Activated CD8-positive, alpha-beta memory T cell treated with anti-CD3 and anti-CD28 coated beads, Interleukin-2, amount 50 U/mL, for 4 hours (primary cell): ENCODE measurements at places on chromosomes 3 and 15.

GRCh38 chr3:18135060-18135814 is 289.9 kb downstream of the SATB1 start:
- no peak for DNase-seq

DNA sequence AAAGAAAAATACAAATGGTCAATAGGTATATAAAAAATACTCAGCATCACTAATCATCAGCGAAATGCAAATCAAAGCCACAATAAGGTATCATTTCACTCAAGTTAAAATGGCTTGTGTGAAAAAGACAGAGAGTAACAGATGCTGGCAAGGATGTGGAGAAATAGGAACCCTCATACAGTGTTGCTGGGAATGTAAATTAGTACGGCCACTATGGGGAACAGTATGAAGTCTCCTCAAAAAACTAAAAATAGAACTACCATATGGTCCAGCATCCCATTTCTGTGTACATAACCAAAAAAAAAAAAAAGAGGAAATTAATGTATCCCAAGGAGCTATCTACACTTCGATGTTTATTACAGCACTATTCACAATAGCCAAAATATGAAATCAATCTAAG is 98.1 kb upstream of the TGFBR2 start:
- DNase-seq, result no peak

DNA sequence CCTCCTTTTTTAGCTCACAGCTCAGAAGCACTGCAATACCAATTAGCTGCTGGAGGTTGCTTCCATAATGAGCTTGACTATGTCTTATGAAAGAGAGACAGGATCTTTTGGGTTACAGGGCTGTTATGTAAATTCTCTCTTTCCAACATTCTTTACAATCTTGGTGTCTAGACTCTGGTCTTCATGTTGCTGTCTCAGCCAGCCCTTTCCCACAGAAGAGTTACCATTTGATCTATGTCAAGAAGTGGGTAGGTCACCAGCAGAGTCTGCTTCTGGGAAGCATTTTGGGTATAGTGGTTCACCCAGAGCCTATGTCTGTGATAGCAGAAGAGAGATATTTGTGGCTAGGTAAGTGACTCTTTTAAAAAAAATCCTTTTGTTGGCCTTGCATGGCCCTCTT is 234.5 kb downstream of the SATB1 start:
- DNase-seq, result no peak

GRCh38 chr3:14363991-14364390 is 38.4 kb upstream of the SLC6A6 start:
- no peak for DNase-seq

DNA sequence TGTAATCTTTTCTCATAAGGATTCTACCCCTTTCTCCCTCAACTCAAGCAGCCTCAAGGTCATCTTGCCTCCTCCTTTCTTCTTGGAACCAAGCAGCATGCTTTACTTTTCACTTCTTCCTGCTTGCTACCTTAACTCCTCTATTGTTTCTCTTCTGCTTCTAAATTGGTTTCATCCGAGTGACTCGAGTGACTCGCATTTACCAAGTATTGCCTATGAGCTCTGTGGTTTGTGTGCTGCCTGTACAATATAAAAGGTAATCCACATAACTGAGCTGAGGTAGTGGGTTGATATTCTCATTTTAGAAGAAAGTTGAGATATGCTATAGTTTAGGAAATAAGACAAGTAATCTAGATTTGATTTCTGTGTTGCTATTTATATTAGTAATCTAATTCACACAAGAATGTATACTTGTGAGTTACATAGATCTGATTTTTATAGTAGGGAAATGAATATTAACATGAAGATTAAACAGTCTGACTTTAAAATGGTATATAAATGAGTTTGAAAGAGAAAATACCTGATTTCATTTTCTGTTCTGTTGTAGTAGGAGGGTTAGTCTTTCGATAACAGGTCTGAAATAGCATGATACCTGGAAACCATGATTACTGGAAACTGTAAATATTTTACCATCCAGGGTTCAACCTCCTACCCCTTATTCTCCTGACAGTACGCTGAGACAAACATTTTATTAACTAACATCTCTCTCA is 5.5 kb downstream of the HHLA2 start:
- DNase-seq, result no peak

DNA sequence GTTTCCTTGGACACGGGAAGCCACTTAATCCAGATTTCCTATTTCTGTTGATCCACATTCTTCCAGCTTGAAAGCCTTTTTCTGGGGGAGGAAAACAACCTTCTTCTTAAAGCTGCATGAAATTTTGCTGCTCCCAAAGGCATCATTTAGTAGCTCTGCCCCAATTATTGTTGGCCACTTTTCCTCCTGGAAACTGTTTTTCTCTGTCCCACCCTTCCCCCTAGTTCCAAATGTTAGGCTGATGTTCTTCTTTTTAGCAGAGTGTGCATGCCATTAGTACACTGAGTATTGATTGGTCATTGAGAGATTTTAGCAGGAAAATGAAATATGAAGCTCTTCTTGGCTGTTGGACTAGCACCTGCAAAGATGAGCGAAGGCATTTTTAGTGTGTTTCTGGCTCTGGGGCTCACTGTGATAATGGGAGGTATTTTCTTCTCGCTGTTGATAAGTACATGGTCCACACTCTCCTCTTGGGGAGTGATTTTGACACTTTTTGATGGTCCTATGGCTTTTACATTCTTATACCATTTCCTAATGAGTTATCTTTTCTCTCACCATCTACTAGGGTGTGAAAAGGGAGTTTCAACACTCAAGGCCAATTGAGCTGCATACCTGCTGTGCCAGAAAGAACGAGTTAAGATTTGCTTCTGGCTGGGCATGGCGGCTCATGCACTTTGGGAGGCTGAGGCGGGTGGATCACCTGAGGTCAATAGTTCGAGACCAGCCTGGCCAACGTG is 200.5 kb downstream of the PTPRG start:
- DNase-seq, result no peak

GRCh38 chr15:72925661-72926060 is 126.6 kb upstream of the NEO1 start:
- no peak for DNase-seq

DNA sequence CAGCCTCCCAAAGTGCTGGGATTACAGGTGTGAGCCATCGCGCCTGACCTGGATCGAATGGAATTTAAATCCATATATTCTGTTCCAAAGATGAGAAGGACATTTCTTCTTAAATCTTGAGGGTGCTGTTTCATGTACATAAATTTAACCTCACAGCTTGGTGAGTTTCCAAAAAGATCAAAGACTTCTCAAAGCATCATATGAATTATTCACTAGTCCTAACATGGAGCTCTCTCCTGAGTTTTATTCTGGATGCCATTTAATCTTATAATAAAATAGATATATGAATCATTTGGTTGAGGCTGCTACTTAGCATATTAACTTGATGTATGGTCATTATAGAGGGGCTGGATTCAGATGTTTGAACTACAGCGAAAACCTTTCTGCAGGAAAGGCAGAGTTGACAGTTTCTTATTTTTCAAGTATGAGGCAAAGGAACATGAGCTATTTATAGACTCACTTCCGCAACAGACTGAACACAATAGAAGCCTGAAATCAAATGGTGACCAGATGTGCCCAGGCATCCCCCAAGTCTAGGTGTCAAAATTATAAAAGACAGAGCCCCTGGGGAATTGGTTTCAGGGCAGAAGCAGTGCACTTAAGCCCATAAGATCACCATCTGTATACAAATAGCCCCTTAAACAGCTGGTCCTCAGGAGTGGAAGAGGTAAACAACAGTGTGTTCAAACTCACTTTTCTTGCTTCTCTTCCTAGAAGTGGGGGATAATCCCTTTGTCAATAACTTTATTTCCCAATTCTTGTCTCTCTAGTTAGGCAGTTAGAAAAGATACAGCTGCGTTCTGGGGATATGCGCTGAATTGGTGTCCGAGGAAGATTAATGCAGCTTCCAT is 29.7 kb downstream of the STARD9 start:
- DNase-seq, result no peak
